ENCODE measurements at places on chromosomes 4 and X.

GRCh38 chr4:25403699-25404098, 26.6 kb downstream of the ANAPC4 start:
- no peak for DNase-seq

DNA sequence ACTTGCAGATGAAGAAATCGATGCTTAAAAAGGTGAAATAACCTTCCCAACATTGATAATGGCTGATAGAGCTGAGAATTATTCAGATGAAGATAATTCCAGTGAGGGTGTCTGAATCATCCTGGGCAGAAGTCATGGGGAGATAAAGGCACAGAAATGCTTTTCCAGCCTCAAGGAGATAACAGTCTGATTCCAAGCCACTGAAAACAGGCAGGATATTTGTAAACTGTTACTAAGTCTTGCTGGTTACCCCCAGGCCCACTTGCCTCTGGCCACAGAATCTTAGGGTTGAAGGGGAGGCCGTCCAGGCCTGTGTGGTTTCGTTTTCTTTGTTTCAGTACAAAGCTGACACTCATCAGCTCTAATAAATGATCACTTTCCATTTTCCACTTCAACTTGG, 158.5 kb downstream of the SH3KBP1 start:
- no peak for DNase-seq

DNA sequence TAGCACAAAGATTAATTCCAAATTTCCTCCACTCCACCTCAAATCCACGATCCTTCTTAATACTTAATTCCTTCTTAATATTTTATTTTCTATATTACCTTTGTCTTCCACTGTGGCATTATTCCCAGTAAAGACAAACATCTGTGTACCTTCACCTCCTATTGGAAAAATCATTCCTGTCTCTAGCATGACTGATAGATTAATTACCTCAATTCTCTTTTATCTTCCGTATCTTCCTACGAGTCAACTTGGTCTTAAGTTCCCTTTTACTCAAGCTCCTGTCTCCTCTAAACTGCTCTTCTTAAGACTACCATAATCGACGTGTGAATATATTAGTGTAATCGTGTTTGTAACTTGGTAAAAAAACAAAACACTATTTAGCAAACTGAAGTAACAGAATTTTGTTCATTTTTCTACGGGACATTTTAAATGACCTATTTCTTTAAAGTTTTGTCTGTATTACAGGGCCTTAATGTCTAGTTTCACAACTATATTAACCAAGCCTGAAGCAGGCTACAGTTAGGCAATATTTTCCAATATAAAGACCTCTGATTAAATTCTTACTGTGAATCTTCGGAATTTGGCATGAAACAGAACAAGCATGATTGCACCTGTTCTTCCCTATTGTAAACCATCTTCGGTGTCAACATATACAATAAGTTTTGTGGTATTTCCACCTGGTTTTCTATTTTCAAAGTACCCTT, 1.1 kb upstream of the USP38 start:
- DNase-seq: no peak

- no peak for DNase-seq
Measured at GRCh38 chr4:126604268-126604867, 1028.4 kb upstream of the INTU start.

DNA sequence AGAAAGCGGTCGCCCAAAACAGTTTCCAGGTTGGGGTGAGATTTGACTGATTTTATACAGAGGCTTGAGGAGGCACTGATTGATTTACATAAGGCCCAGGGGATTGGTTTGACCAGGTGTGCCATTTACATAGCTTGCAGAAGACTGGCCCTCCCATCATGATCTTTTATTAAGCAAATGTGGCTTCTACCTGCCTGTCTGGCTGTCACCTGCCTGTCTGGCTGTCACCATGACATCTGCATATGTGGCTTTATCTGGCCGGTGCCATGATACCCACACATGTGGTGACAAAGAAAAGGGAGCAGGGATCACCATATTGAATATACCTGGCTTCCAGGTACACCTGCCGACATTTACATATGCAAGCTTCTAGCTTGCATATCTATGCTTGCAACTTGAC, 17.0 kb upstream of the CDS1 start:
- DNase-seq: no peak

GRCh38 chr4:86631166-86631565, 37.1 kb downstream of the PTPN13 start:
- no peak for DNase-seq

- no peak for DNase-seq
Measured at GRCh38 chrX:41339148-41339547, 5.2 kb downstream of the DDX3X start.

DNA sequence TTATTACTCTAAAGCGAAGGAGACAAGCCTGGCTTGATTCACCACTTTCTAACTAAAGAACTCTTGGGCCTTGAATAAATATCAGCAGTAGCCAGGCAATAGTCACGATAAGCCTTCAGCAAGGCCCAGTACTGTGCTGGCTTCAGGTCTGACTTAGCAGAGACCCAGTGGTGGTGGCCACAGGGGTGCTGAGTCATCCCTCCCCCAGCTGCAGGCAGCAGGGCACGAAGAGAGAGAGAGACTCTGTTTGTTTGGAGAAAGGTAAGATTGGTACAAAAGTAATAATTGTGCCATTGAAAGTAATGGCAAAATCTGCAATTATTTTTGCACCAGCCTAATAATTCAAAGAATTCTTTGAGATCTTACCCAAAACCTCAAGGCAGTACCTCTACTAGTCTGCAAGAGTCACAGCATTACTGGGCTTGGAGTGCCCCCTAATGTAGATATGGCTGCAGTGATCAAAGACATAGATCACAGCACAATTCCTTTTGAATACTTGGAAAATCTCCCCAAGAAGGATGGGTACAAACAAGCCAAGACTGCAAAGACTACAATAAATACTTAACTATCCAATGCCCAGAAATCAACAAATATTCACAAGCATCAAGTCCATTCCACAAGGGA, 159.5 kb upstream of the USP38 start:
- DNase-seq: no peak

GRCh38 chr4:15436513-15436912, 8.7 kb downstream of the C1QTNF7 start:
- no peak for DNase-seq

DNA sequence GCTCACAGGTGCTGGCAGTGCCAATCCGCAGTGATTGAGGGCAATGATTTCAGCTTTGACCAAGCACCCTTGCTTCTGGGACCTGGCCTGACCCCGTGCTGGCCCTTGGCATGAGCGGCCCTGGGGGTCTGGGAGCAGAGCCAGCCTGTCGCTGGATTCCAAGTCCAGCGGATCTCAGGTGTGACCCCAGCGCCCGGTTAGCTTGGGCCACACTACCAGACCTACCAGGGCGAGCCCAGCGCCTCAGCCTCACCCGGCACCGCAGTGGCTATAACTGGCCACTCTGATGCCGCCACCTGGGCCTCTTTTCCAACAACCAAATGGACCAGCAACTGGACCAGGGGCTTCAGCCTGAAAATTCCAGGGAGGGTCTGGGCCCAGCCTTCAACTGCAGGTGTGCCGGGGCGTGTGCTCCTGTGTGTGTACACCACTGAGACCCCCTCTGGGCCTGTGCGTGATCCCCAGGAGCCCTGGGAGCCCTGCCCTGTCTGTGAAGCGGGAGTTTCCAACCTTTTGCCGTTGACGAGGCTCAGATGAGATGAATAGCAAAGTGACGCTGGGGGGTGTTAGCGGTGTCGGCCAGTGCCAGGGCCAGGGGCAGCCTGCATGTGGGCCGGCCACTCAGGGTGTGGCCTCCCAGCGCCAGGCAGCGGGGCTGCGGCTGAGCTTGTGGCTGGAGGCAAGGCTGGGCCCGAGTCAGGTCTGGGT, 658 bp downstream of the SH3TC1 start:
- DNase-seq: no peak
